ENCODE measurements at places on chromosomes 6 and 20.

DNA sequence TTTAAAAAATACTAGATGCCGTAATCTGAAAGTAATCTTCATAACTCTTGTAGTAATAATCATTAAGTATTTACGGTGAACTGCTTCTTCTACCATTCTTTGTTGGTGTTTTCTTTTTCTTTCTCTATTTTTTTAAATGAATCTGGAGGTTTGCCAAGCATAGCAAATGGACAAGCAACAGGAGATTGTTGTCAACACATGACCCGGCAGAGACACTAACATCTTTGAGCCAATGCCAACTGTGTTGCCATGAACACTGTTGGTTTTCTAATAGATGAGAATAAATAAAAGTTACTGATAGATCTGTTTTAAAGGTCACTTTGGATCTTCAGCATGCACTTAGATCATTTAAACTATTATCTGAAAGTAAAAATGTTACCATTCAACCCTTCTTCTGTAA is 523.6 kb upstream of the EYS start:
- DNase-seq, result no peak

GRCh38 chr20:17374086-17374485 is 147.2 kb downstream of the PCSK2 start:
- DNase-seq, result no peak

GRCh38 chr20:61262514-61262913 is 10.5 kb downstream of the CDH4 start:
- DNase-seq, result no peak

DNA sequence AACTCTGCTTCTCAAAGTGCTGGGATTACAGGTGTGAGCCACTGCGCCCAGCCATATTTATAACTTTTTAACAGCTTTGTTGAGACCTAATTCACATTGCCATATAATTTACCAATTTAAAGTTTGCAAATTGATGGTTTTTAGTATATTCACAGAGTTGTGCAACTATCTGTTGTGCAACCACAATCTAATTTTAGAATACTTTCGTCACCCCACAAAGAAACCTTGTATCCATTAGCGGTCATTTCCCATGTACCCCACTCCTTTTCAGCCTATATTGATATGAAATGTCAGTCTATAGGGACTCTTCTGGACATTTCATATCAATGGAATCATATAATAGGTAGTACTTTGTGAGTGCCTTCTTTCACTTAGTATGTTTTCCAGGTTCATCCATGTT is 55.8 kb downstream of the FOXO3 start:
- no peak for DNase-seq

- DNase-seq, result no peak
Measured at GRCh38 chr6:42293386-42293977, 75.8 kb upstream of the MRPS10 start.

GRCh38 chr6:32974541-32975308 is 6.3 kb downstream of the BRD2 start:
- DNase-seq, result no peak

DNA sequence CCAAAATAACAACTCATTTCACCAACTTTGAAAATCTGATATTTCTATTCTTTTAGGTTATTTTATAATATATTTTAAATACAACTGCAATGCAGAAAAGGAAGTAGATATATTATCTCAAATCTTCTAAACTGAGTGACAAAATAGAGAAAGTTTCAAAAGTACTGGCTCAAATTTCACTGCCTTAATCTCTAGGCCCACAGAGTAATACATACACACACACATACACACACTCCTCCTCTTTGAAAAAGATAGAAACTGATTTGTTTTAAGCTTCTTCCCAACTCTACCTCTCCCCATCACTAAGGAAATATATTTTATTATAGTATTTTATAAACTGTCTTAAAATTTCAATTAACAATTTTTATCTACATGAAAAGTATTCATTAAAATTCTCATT is 36.2 kb downstream of the ARHGAP18 start:
- no peak for DNase-seq

GRCh38 chr20:24102290-24102689 is 113.7 kb upstream of the GGTLC1 start:
- no peak for DNase-seq

GRCh38 chr20:35007891-35008290 is 52.2 kb downstream of the MYH7B start:
- peak; percentile 76 for DNase-seq

GRCh38 chr20:5100684-5101347 is 18.9 kb downstream of the PCNA start:
- no peak for DNase-seq

GRCh38 chr20:362271-363254 is 15.7 kb downstream of the NRSN2 start:
- peak; percentile 99 for DNase-seq

- DNase-seq, result no peak
Measured at GRCh38 chr6:169501777-169502313, 200.0 kb downstream of the WDR27 start.

- no peak for DNase-seq
Measured at GRCh38 chr6:110567957-110568696, 91.7 kb upstream of the SLC22A16 start.
